Activated T-helper 9 cell treated with anti-CD3 and anti-CD28 coated beads, Interleukin-2, amount 50 U/mL, for 16 hours (primary cell): ENCODE measurements at places on chromosomes 4 and X.

DNA sequence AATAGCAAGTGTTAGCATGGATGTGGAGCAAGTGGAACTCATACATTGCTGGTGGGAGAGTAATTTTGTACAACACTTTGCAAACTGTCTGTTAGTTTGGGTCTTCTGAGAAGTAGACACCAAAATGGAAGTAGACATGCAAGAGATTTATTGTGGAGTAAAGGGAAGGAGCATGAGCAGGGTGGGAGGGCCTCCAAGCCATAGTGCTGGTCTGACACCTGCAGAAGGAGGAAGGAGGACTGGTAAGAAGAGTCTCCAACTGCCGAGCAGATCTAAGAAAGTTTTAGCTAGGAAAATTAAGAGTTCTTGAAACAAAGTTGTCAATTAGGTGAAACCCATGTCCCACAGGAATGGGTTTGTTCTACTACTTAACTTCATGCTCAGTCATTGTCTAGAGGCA is 64.0 kb upstream of the DDIT4L start:
- no peak for DNase-seq

DNA sequence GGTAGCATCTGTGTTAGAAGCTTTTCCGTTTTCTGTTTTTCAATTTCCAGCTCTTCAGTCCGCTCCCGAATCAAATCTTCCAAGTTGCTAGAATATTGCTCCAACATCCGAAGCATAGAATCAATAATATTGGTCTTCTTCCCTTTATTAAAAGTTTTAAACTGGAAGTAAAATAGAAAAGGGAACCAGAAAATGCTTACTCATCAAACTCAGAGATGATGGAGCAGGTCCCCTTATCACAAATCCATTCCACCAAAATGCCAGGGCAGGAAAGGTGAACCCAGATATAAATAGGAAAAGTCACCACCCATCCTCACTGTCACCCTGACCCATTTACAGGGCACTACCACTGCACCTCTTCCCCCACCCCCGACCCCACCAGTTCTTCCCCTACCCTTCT is 89.0 kb downstream of the GUCY2F start:
- DNase-seq: no peak

DNA sequence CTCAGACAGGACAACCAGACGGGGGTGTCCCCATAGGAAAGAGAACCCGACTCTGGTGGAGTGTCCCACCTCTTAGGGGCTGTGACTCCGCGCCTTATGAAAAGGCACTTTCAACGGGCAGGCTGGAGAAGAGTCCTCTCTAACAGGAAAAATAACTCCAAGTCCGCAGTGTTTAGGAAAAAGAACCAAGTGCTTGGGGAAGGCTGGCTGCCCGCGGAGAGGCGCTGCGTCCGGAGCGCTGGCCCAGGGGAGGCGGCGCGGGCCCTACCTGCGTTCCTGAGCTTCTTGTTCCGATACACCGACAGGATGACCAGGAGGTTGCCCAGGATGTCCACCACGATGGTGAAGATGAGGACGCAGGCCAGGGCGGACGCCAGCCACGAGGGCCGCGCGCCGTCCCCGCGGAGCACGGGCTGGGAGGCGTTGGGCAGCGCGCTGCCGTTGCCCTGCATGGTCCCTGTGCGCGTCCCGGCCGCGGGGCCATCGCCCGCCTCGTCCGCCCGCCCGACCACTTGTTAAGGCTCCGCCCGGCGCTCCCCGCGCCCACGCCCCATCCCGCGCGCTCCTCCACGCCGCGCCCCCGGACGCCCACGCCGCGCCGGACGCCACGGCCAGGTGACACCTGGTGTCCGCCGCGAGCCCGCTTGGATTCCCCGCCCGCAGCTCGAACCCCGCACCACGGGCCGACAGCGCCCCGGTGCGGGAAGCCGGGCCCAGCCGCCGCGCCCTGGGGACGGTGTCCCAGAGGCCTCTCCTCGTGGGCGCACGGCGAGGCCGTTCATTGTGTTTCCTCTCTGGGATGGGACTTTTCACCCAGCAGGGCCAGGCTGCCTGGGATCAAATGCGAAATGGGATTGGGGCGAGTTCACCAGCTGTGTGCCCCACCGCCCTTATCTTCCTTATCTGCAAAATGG is at the start of gene MTNR1A:
MTNR1A (minus strand) TSS at position 654 of the 914 bp plus-strand sequence; CDS start at position 452, 202 bp downstream.
- DNase-seq: no peak

- DNase-seq: peak; percentile 6
These were observed 46.2 kb downstream of the SMARCA5 start for GRCh38 chr4:143559757-143560147.

GRCh38 chr4:68249434-68249833 is 3.9 kb upstream of the TMPRSS11B start:
- DNase-seq: no peak

- DNase-seq: no peak
These were observed 103.1 kb downstream of the PAPSS1 start for GRCh38 chr4:107616838-107617389.

DNA sequence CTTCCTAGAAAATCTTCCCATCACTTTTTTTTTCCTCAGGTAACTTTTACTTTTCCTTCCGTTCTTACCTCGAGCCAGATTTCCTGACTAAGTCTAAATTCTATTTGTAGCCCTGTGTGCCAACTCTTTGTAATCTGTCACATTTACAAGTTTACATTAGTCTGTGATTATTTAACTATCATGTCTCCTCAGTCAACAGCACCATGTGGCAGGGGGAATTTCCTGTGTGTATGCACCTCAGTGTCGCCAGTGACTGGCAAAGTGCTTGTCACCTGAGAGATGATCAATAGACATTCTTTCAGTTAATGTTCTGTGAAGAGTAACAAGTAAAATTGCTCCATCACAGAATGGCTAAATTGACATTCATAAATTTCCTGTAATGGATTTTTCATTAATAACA is 468.5 kb downstream of the PDGFC start:
- DNase-seq: no peak

DNA sequence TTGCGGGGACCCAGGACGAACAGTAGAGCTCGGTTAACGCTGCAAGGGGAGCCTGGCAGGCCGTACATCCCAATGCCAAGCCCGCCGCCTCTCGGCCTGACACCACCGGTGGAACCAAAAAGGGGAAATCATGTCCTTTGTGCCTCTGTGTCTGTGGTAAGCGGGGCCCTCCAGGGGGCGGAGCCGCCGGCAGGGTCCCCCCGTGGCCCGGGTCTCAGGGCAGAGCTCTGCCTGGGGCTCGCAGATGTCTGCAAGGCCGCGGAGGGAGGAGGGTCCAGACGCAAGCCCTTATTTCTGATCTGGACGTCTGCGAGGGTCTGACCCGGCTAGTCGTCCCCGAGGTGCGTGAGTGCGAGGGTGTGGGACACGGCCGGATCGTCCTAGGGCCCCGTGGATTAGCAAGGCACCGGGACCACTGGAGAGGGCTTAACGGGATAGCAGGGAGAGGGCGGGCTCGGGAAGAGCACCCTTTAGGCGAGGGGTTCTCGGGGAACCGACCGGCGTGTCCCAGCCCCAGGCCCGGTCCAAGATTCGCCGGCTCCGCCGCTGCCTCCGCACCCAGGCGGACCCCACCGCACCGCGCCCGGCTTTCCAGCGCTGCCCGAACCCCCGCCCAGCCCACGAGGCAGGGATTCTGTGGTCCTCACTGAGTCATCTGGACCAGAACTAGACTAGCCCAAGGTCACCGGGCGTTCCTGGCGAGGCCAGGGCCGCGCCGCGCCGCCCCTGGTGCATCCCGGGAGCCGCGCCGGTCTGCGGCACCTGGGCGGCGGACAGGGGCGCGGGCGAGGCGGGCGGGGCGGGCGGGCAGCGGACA is 863 bp upstream of the FAM193A start:
- DNase-seq: peak; percentile 29

GRCh38 chr4:25842229-25842845 is 20.5 kb downstream of the SEL1L3 start:
- DNase-seq: no peak

DNA sequence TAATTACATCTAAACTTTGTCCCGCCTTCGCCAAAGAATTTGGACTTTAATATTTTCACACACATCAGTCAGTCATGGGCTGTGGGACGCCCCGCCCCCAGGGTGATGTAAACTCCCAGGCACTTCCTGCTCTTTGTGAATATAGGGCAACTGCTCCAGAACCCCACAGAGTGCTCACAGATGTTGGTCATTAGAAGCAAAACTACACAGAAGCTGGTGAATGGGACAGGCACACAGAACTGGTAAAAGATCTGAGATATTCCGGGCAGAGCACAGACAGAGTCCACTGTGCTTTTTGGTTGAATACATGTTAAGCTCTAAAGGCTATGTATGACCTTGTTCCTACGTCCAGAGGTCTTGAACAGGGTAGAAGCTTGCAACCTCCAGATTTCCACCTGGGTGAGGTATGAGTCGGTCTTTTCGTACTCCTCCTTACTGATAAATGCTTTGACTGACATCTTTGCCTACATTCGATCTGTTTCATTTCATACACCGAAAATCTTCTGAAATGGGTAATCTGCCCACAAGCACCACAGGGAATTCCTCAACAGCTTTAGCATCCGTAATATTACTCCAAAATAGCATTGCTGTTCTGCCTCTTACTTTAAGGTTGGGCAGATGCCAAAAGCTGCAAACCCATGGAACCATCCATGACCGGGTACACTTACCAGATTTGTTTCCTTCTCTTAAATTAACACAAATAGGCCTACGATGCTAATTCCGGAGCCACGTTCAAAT is 144.6 kb downstream of the AMELX start:
- DNase-seq: no peak

- no peak for DNase-seq
These were observed 12.4 kb upstream of the STX18 start for GRCh38 chr4:4554234-4554633.

DNA sequence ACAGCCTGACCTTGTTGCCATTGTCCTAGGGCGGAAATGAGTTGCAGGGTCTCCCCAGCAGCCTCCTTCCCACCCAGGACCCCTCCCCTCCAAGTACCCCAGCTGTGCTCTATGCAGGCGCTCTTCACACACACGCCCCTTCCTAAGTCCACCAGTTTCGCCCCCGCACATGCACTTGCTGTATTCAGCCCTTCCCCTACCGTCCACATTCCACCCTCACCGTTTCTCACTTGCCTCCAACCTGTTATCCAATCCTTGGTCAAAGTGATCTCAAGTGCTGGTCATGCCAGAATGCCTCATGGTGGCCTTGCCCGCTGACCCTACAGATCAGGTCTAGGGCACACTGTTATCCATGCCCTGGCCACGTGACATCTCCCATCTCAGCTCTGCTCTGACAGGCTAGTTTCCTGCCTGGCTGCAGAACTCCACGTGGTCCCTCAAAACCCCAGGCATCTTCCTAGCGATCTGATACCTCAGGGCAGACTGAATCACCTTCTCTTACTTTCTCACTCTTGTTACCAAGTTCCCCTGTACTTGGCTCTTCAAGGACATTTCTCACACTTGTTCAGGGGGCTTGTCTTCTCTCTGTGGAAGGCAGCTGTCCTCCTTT is 39.7 kb downstream of the NSG1 start:
- DNase-seq: no peak

DNA sequence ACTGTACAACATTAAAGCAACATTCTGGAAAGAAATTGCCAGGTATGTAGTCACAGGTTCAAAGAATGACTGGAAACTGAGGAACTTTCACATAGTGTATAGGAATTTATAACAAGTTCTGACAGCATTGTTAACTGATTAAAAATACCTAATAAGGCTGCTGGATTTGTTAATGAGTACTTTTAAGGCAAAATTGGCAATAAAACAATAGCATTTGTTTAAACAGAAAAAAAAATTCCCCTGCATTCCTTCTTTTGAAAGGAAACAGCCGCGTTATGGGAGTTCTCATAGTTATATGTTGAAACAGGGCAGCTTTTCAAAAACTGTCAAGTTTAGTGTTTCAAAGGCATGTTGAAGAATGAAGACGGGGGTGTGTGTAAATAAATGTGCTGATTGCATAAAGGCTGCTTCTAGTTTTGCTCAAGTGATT is 282.5 kb upstream of the FAT1 start:
- no peak for DNase-seq

DNA sequence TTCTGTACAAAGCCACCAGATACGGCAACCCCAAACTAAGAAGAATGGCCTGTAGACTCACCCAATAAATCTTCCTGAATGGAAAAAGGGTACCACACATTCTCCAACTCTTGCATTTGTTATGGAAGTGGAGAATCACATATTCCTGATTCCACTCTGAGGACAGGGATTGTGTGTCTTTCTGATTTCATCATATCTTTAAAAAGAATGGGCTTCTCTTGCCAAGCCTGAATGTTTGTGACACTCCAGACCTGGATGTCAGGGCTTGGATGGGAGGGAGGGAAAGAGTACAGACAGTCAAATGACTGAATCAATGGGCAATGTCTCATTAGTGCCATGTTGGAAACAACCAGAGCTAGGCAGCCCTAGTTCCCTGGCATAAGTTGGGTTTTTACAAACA is 77.4 kb downstream of the PLAC1 start:
- no peak for DNase-seq

GRCh38 chr4:158219623-158220022 is 9.3 kb downstream of the TMEM144 start:
- DNase-seq: no peak

GRCh38 chr4:156999175-156999517 is 27.5 kb upstream of the PDGFC start:
- DNase-seq: no peak

- no peak for DNase-seq
These were observed 152.7 kb downstream of the POU4F2 start for GRCh38 chr4:146791439-146791838.

DNA sequence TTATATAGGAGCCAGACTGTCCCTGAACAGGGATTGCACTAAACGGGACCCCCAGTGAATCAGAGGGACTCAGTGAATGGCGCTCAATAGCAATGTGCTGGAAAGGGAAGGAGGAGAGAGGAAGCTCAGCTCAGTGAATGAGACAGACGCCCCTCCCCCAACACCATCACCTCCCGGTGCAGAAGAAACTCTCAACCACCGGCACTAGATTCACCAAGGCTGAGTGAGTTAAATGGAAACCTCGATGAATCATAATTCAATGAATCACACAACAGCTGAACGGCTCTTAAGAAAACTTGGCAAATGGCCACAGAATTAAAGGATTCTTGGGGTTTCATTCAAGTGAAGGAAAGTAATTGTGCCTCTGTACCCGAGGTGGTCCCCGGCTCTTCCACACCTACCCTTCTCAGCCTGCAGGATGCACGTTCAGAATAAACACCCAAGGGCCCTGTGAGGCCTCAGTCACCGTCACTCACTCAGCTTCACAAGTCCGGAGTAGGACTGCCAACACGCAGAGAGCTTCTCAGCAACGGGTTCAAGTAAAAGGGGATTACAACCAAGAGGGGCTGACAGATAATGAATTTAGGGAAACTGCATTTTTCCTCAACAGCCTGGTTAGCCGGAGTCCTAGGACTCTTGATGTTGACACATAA is 29.3 kb downstream of the CRMP1 start:
- DNase-seq: no peak

- no peak for DNase-seq
These were observed 10.4 kb upstream of the DRD5 start for GRCh38 chr4:9771034-9771433.
